ENCODE measurements at places on chromosomes 6 and 20.
A peak's percentile ranks its signal among the peaks of the same experiment; 100 is the strongest.

- peaks cover 22% of the 10 kb centered on the region for H3K4me1 ChIP-seq
- H3K27me3 ChIP-seq: no peaks in the 10 kb centered on the region
- no peaks in the 10 kb centered on the region for H3K36me3 ChIP-seq
- H3K27ac ChIP-seq: peak overlapping the region; percentile 88
Measured at GRCh38 chr6:11370191-11371018, 137.9 kb upstream of the NEDD9 start.

DNA sequence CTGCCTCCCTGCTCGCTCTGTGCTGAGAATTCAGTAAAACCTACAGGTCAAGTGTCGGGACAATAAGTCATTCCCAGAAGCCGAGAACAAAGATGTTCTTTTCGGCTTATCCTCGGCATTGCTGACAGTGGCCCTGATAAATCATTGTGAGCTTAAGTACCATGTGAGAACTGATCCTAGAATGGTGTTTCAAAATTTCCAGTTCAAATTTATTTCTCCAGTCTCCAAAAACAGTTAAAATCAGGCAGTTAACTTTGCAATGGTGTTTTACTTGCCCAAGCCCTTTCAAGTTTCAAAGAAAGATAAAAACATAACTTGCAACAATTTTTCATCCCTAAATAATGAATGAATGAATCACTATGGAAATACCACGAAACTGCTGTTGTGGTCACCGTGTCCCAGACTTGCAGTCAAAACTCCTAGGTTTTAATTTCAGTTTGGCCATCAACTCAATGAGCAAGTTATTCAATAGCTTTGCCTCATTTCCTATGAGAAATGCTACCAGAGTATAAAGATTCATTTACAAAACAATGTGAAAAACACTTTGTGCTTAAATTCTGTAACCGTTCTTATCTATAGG lies 4.3 kb downstream of the ATP5F1E start:
- H3K4me1 ChIP-seq: peaks cover 48% of the 10 kb centered on the region
- DNase-seq: no peak
- no peak overlapping the region for H3K27ac ChIP-seq

DNA sequence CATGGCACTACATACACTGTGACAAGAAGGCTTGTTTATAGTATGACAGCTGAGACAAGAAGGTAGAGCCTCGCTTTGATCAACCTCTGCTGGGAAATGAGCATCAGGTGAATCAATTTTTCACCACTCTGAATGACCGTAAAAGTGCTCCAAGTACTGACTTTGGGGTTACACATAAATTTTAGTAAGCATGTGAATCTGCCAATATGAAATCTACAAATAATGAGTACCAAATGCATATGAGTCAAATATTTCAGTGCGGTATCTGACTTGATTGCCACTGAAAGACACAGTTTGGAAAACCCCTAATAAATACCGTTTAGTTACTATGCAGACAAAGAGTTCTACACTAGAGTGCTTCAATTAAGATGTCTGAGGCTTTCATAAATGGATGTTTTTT lies 77.8 kb downstream of the ATG5 start:
- H3K27me3 ChIP-seq: no peaks in the 10 kb centered on the region
- DNase-seq: no peak
- H3K4me1 ChIP-seq: peaks cover 10% of the 10 kb centered on the region
- H3K27ac ChIP-seq: no peak overlapping the region

- H3K27ac ChIP-seq: no peak overlapping the region
- no peak for DNase-seq
- H3K4me1 ChIP-seq: no peaks in the 10 kb centered on the region
- H3K27me3 ChIP-seq: no peaks in the 10 kb centered on the region
- no peak overlapping the region for H3K4me3 ChIP-seq
Measured at GRCh38 chr6:146989860-146990259, 214.4 kb upstream of the STXBP5 start.

GRCh38 chr20:44004306-44004915 lies 89.8 kb downstream of the TOX2 start:
- no peaks in the 10 kb centered on the region for H3K36me3 ChIP-seq
- DNase-seq: no peak
- no peaks in the 10 kb centered on the region for H3K27me3 ChIP-seq
- no peak overlapping the region for H3K27ac ChIP-seq
- no peak overlapping the region for H3K4me3 ChIP-seq

- H3K27me3 ChIP-seq: no peaks in the 10 kb centered on the region
- peaks cover 52% of the 10 kb centered on the region for H3K4me1 ChIP-seq
- H3K36me3 ChIP-seq: no peaks in the 10 kb centered on the region
- DNase-seq: no peak
Measured at GRCh38 chr20:44573501-44573869, 8.9 kb upstream of the PKIG start.

DNA sequence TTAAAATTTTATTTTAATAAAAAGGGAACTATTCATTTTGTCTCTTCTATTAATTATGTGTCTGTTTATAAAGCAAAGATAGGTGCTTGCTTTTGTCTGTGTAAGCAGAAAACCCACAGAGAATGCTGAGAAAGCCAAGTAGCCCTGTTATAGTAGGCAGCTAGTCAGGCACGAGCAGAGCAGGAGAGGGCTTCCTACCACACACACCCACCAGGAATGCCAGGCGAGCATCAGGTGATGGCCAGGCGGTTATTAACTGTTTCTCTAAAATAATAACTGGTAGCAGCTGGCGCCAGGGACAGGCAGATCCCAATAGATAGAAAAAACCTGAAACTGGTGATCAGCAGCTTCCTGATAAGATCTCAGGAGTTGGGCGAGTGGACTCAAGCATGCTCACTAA lies 15.7 kb downstream of the C6orf15 start:
- no peaks in the 10 kb centered on the region for H3K4me1 ChIP-seq
- H3K27ac ChIP-seq: no peak overlapping the region
- no peak overlapping the region for H3K4me3 ChIP-seq

DNA sequence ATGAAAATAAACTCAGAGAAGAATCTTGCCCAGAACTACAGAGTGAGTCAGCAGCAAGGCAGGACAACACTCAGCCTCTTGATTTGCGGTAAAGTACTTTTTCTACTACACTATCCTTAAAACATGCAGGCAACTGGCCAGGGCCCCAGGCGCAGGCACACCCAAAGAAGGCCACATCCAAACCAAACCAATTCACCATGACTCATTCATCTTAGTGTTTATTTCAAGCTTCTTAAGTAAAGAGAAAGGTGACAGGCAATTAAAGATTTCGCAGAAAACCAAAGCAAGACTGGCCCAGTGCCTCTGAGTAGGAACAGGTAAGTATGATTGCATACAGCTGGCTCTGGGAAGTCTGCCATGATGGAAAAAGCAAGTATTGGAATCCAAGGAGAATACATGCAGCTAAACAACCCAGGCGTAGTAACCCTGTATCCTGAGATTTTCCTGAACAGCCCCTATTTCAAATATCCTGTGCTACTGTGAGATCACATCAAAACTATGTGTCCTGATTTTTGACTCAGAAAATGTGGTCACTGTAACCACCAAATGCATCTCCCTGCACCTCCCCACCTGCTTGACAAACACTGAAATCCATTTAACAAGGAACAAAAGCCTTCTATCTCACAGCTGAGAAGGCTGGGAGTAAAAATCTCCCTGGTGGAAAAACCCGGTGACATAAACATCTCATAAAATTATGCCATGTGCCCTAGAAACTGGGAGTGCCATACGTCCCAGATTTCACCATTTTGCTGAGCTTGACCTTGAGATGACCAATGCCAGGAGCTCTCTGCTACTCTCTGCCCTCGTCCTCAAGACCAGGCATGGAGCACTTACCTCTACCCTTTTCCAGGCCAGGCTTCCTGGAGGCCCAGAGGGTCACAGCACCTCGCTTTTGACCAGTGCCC lies 12.4 kb downstream of the WFDC3 start:
- peak overlapping the region; percentile 50 for H3K27ac ChIP-seq
- no peaks in the 10 kb centered on the region for H3K36me3 ChIP-seq
- H3K27me3 ChIP-seq: no peaks in the 10 kb centered on the region

- peak overlapping the region; percentile 29 for H3K27ac ChIP-seq
- no peak for DNase-seq
- H3K27me3 ChIP-seq: no peaks in the 10 kb centered on the region
- H3K4me1 ChIP-seq: no peaks in the 10 kb centered on the region
Measured at GRCh38 chr6:112193117-112193516, 61.2 kb downstream of the LAMA4 start.

- H3K27ac ChIP-seq: no peak overlapping the region
Measured at GRCh38 chr20:62344782-62345181, 22.3 kb downstream of the LAMA5 start.

GRCh38 chr20:42982218-42982617 lies 207.5 kb downstream of the PTPRT start:
- H3K4me1 ChIP-seq: no peaks in the 10 kb centered on the region
- H3K27ac ChIP-seq: no peak overlapping the region
- no peaks in the 10 kb centered on the region for H3K27me3 ChIP-seq
- H3K36me3 ChIP-seq: no peaks in the 10 kb centered on the region

Measured in gastrocnemius medialis (tissue), 4 donors.